Transverse colon (tissue), 4 donors: ENCODE measurements at places on chromosomes 4 and X. TPM values are rescaled to one million over a fixed set of nuclear protein-coding genes. Genes with fewer than 3 reads are reported as not detected.

The BANK1 gene
- total RNA-seq: 0.20 TPM

The EVC2 gene
- 10.5 TPM for total RNA-seq

The NWD2 gene
- not detected for total RNA-seq

The EXOC1L gene
- total RNA-seq: not detected

The GNRHR gene
- total RNA-seq: not detected

The SPIN2A gene
- total RNA-seq: 15.7 TPM

The CXorf65 gene
- total RNA-seq: not detected

The PNCK gene
- 6.5 TPM for total RNA-seq

The MORF4L2 gene
- 175 TPM for total RNA-seq

The PAGE1 gene
- total RNA-seq: not detected
